ENCODE measurements at places on chromosomes 1 and 21.

GRCh38 chr1:181326348-181326747, 157.0 kb upstream of the CACNA1E start:
- DNase-seq, result no peak

- DNase-seq, result no peak
Measured at GRCh38 chr1:202016811-202017748, 6.7 kb downstream of the ELF3 start.

DNA sequence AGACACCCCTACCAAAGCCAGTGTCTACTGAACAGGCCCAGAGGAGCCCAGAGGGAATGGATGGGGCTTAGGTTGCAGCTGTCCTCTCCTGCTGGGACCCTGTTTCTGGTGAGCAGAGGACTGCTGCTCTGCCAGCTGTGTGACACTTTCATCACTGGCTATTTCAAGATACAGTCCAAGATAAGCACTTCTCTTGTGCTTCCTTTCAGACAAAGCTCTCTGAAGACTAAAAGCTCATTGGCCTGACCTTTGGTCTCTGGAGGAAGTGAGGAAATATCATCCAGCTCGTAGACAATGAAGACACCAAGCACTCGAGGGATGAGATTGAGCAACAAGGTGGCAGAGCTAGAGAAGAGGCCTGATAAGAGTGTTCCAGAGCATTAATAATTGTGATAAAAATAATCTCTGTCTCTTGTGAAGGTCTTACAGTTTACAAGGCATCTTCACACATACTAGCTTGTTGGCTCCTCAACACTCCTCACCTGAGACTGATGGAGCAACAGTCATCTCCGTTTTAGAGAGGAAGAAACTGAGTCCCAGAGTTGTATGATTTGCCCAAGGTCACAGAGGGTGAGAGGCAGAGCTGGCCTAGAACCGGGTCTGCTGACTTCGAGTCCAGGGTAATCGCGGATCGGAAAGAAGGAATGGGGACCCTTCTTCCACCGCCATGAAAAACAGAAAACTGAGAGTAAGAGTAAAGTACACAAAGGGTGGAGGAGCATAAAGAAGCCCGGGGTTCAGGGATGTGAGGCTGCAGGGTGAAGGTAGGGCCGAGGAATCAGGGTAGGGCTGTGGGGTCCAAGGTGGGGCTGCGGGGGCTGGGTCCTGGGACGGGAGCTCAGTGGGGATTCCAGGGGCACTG, 666 bp downstream of the PAFAH2 start:
- no peak for DNase-seq

DNA sequence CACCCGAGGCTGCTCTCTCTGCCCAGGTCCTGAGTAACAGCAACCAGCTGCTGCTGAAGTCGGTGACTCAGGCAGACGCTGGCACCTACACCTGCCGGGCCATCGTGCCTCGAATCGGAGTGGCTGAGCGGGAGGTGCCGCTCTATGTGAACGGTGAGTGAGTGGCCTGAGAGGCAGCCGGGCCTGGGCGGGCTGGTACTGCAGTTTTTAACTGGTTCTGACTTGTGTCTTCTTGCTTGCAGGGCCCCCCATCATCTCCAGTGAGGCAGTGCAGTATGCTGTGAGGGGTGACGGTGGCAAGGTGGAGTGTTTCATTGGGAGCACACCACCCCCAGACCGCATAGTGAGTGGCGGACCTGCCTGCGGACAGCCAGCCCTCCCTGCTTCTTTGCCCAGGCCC, 91.2 kb upstream of the CD1D start:
- DNase-seq, result no peak

DNA sequence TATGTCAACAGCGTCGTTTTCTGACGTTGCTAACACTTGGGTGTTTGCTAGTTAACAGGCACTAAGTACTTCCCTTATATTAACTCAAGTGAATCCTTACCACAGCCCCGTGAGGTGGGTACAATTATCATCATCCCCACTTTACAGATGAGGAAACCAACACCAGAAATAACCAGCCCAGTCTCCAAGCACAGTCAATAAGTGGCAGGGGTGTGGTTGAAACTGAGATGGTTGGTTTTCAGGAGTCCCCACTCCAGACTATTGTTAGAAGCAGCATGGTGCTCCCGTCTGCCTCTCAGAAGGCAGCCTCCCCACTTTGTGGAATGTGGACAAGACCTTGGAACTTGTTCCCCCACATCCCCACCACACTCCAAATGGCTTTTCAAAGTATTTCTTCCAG, 45.7 kb upstream of the ACOT11 start:
- no peak for DNase-seq

DNA sequence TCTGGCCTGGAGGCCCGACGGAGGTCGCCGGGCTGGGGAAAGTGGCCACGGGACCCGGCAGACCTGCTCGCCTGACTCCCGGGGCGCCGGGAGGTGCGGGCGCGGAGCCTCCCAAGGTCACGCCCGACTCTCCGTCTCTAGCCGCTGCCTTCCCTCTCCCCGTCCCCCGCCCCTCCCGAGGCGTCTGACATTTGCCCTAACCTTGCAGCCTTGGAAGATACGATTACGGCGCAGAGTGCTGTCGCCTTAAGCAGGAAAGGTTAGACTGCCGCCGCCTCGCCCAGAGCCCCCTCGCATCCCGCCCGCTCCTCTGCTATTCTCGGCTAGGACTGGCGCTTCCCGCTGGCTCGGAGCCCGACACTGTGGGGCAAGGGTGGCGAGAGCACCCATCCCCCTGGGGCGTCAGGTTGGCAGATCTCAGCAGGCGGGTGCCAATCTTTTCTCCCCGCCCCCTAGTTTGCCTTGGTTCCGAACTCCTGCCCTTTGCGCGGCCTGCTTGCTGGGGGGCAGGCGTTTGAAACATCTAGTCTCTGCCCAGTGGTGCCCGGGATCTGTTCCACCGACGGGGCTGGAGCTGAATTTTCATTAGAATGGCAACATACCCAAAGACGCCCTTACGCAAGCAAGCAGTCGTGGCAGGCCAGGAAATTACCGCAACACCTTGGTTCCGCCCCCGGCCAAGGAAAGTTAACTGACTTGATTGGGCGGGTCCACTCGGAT, 835 bp downstream of the PGM1 start:
- DNase-seq, result peak; percentile 25

DNA sequence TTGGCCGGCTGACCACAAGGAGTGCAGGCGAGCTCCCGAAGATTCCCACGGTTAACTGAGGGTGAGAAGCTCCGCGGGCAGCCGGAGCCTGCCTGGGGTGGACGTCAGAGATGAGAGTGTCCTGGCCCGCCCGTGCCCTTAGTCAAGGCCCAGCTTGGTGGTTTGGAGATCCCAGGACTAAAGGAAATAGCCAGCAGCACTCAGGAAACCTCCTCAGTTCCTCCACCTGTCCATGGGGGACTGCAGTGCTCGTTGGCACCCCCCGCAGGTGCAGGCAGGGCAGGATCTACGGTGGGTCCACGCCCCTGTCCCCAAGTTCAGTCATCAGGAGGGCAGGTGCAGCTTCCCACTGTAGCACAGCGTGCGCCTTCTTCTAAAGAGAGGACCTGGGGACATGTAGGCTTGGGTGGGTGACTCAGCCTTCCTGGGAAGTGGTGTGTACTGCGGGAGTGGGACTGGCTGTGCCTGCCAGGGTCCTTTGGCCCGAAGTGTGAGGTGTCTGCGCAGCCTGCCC, 32.5 kb downstream of the SLX9 start:
- DNase-seq, result no peak

DNA sequence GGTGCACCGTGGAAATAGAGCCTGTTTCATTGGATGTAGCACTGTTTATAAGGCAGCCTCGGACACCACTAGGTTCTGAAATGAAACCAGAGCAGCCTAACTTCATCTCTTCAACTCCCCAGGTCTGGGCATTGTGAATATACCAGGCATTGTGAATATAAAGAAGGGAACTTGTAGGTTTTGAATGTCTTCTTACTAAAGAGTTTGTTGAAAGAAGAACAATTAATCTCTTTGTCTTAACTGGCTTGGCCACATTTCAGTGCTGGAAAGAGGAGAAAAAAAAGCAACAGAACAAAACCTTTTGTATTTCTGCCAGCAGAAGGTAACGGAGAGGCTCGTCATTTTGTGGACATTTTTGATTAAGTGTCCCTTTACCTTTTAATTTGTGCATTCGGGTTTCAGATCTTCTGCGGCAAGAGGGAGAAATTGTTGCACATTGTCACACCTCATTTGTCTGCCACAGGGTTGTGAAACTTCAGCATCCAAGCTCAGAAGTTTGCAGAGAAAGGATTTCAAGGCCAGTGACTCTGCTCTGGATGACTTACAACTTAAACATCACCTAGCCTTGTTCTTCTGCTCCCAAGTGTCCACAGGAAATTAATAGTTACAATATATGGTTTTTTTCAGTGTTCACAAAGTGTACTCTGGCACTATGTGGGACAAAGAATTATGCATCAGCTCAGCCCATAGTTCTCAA, 158.3 kb downstream of the KAZN start:
- DNase-seq, result no peak

DNA sequence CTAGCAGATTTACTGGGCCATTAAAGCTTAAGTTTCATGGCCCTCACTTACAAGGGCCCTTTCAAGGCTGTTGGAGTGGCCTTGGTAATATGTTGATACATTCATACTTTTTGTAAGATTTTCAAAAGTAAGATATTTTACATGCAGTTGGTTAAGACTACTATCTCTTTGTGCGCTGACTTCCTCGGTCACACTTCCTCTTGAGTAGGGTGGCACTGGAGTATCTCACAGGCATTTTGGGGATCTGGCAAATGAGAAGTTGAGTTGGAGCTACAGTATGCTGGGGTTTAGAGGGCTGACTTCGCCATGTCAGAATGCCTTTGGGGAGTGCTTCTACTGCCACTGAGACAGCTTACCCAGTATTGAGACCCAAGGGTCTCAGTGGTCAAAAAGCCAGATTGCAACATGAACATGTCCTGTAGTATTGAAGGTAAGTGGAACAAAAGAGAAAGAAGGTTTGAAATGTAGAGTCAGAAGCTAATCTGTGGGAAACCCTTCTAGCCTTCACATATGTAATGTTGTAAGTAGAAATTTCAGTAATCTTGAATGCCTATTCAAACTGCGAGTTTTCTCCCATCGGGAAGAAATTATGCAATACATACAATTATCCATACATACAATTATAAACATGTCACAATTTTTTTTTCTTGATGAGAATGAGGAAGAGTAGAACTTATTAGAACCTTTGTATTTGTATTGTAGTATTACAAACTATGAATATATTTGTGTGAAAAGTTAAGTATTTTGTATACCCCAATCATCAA, 32.3 kb upstream of the RALGPS2 start:
- DNase-seq, result no peak

- no peak for DNase-seq
Measured at GRCh38 chr1:195898373-195898772, 709.9 kb downstream of the KCNT2 start.

DNA sequence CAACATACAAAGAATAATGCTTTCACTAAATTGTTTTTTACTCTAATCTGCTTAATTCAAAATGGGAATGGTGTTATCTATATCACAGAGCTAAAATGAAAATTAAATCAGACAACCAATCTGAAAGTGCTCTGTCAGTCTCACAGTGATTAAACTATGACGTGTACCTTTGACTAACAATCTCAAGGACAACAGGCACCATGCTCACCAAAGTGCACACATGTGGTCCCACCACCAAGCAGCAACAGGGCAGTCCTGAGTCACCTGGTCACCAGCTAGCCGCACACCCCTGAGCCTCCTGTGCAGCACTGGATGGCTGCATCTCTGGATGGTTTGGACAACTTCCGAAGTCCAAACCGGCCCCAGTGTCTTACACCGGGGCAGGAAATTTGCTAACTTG, 54.5 kb upstream of the NADK start:
- no peak for DNase-seq

DNA sequence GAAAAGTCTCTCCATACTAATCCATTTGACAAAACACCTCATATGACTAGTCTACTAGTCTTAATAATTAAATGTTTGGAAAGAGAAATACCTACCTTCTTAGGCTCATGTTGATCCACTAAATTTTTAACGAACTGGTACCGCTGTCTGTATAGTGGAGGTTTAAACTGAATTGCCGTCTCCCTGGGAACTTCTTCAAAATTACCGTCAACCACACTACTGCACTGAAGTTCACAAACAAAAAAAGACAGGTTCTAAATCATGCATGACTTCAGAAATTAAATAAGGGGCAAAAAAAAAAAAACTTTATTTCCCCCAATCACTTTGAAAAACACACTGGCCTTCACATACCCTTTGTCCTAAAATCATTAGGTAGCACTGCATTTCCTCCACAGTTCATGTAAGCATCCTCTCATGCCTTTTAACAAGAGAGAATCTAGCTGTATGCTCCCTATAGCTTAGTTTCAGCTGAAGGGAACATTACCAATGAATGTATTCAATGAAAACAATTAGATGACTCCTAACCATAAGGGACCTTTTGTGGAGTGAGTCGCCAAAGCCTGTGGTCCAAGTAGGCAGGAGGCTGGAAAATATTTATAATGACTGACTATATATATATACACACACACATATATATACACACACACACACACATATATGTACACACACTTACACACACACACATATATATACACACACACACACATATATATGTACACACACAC, 3.4 kb downstream of the HENMT1 start:
- no peak for DNase-seq

- peak; percentile 8 for DNase-seq
Measured at GRCh38 chr1:62082456-62083363, 111.9 kb upstream of the L1TD1 start.

DNA sequence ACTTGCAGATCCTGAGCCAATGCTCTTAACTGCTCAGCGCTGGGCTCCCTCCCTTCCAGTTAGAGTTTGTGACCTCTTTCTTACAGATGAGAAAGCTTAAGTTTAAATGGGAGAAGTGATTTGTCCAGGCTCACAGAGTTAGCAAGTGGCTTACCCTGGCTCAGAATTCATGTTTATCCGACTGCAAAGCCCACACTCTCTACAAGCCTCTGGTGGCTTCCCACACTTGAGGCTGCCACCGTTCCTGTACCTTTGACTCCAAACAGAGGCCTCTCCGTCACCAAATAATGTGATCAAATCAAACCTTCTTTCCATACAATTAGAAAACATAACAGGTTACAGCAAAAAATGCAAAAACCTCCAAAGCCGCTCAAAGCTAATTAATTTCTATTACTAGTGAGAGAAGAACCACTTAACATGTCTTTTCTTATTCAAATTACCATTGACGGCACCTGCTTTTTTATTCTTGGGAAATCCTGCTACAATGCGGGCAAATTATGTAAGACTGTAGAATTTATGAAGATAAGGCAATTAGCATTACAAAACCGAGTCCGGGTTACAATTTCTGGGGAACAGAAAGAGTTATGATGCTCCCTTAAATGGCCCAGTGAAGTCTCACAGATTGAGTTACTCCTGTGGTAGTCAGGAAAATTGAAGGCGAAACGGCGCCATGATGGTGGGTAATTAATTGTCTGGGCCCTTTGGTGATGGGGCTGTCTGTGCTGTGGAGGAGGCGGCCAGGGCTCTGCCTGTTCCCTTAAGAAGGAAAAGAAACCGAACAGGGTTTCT, 324.3 kb upstream of the POU3F1 start:
- no peak for DNase-seq
